ENCODE measurements at places on chromosomes 7 and 10. TPM values are rescaled to one million over a fixed set of nuclear protein-coding genes. Genes with fewer than 3 reads are reported as not detected.

- DNase-seq = no peak
Observed at GRCh38 chr10:2232479-2232878, 495.2 kb upstream of the ADARB2 start.

Gene ENKUR
- total RNA-seq = not detected

- DNase-seq = no peak
Observed at GRCh38 chr10:116873134-116873533, 23.8 kb downstream of the ENO4 start.

DNA sequence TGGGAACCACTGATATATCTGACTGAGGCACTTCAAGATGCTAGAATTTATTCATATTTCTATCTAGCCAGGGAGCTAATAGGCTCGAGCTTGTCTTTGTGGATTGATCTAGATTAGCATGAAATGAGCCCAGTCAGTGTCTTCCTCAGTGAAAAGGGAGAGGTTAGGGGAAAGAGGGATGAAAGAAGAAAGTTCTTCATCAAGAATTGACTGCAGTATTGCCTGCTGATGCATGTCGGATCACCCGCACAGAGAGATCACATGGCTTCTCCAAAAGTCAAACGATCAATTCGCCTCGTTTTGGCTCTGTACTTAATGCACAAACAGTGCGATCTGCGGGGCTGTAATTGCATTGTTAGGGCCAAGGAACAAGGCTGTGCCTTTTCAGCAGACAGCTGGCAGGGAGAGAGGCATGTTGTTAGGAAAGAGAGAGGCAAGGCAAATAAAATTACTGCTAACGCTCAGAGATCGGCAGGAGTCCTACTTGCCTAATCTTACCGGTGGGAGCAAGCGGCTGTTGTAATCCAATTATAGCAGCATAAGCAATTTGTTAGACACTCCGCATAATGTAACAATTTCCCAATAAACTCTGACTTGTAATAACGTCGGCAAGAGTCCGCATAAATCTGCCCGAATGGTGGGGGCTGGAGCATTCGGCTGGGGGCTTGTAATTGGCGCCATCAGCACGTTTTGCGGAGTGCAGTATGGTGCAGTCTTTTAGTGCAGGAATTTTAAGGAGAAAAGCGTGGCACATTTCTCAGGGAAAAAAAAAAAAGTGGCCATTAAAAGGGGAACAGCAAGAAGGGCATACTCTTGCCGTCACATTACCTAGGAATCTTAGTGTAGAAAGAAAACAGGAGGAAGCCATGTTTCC, 102.1 kb downstream of the POLL start:
- no peak for DNase-seq

Gene CREB5
- total RNA-seq = 25.7 TPM

Gene PTF1A
- total RNA-seq = not detected

Gene TEX36
- not detected for total RNA-seq

GRCh38 chr7:20666444-20666843, 51.0 kb downstream of the ABCB5 start:
- DNase-seq = no peak

DNA sequence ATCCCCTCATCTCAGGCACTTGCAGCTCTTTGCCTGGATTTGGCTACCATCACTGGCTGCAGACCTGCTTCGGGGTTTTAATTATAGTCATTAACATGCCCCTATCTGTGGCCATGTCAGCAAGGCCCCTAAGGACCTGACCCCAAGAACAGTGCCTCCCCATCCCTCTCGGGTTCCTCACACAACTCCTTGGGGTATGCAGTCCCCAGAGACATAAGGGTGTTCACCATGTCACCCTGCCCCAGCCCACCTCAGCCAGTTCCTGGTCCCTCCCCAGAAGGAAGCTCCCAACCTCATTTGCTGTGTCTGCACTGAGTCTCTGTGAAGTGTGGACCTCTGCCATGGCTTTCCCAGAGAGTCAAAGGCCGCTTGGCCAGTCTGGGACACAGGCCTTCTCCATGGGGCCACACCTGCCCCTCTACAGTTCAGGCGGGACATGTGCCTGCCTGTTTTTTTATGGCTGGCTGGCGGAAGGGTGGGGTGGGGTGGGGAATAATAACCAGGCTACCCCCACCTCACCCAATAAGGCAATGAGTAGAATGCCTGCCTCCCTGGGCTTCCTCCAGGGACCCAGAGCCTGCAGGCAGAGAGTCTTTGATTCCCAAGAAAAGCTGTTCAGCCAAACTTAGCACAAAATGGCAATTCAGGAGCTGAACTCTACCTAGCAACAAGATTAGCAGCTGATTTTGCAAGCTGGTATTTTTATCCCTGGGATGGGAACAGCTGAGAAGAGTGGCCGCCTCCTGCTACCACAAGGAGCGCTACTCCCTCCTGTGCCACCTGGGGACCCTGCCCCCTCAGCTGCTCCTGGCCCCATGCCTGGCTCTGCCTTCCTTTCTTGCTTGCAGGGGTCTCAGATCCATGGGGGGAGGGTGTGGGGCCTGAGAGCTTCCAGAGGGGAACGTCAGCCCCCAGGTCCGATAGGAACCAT, 23.7 kb upstream of the CAMK2B start:
- DNase-seq = no peak

Gene ELFN1
- 0.23 TPM for total RNA-seq

Gene KMT2E
- total RNA-seq = 46.4 TPM

GRCh38 chr10:31635415-31636065, 293.1 kb downstream of the ARHGAP12 start:
- DNase-seq = no peak

Gene KAZALD1
- 4.5 TPM for total RNA-seq

DNA sequence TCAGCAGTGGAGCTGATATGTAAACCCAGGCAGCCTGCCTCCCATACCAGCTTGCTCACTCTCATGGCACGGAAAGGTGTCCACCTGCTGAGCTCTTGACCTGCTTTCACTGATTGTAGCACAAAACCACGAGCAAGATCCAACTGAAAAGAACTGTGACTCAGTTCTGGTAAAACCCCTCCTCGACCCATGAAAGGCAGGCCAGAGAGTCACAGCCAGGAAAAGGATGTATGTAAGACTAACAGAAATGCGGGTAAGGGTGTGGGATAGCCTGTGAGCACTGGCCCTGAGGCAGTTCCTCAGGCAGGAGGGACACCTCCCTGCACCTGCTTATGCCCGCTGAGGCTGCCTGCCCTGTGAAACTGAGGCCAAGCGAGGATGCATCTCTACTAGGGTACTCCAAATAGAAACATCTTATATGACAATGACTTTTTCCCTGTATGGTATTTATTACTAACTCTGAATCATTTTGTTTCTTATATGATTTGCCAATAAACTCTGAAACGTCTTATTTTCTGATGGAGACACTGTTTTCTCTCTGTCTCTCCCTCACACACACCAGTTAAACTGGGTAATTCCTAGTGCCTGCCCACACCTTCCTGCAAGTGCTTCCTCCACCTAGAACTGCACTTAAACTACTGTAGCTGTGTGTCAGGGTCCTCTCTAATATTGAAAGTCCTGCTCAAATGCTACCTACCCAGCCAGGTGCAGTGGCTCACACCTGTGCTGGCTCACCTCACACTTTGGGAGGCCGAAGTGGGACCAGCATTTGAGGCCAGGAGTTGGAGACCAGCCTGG, 73.3 kb upstream of the GHITM start:
- DNase-seq = no peak

DNA sequence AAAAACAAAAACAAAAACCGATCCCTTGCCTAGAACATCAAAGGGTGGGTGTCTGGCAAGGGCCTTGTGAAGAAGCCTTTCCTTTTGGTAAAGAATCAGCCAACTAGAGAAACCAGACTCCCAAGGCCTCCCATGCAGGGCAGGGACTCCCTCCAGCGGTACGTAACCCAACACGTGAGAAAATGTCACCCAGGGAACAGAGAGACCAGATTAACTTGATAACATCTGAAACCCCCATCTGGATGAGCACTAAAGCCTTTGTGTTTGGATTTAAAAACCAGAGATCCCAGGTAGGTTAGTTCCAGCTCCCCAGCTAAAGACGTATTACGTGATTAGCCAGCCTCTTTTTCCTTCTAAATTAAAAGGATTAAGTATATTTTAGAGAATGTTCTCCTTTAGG, 3.0 kb upstream of the HABP2 start:
- DNase-seq = no peak

- DNase-seq = no peak
Observed at GRCh38 chr10:112213098-112213823, 29.7 kb upstream of the GPAM start.

DNA sequence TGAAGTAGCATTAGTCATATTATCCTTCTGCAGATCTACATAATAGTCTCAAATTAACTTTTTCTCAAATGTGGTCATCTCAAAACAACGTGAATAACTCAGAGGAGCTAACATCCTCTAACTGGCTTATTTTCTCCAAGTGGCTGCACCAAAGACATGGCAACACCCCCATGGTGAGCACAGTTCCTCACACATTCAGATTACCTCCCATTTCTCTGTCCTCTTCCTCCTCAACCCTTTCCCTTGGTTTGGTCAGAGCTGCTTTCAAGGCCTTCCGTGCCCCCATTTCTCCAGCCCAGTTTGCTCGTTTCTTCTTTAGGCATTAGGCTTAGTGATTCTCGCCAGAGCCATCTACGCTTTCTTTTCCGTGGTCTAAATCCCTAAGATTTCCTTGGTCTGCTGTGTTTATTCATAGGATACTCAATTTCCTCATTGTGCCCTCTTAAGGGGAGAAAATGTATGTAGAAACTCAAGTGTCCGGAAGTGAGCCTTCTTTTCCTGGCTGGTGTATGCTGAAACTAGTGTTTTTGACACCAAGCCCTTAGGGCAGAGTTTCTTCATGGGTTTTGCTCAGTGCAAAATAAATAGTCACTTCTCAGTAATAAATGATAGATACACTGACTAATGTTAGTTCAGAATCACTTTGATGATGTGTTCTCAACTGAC, 2.6 kb downstream of the MET start:
- DNase-seq = no peak

- no peak for DNase-seq
Observed at GRCh38 chr7:102426268-102427018, 6.9 kb upstream of the ORAI2 start.

GRCh38 chr10:72846238-72846637, 47.3 kb upstream of the OIT3 start:
- DNase-seq = peak; percentile 84

Gene PIK3CG
- 0.23 TPM for total RNA-seq

DNA sequence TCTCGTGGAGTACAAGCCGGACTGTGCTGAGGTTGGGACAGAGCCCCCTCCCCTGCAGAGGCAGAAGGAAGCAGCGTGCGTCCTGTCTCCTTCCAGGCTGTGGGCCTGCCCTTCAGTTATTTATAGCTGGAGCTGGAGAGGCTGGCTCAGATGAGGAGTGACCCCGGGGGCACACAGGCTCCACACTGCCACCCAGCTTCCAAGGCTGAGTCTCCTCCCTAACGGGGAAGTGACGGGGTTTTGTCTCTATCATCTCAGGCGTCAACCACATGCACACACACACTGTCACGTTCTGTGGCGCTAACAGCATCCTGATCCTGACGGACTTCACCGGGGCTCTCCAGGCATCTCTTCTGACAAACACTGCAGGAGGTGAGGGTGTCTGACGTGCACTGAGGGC, 25.4 kb downstream of the AMZ1 start:
- no peak for DNase-seq

- DNase-seq = no peak
Observed at GRCh38 chr10:112395809-112396530, 22.1 kb downstream of the ACSL5 start.

Gene HHEX
- 4.5 TPM for total RNA-seq

Gene CRYGN
- not detected for total RNA-seq

Gene HOXA3
- total RNA-seq = 33.2 TPM

DNA sequence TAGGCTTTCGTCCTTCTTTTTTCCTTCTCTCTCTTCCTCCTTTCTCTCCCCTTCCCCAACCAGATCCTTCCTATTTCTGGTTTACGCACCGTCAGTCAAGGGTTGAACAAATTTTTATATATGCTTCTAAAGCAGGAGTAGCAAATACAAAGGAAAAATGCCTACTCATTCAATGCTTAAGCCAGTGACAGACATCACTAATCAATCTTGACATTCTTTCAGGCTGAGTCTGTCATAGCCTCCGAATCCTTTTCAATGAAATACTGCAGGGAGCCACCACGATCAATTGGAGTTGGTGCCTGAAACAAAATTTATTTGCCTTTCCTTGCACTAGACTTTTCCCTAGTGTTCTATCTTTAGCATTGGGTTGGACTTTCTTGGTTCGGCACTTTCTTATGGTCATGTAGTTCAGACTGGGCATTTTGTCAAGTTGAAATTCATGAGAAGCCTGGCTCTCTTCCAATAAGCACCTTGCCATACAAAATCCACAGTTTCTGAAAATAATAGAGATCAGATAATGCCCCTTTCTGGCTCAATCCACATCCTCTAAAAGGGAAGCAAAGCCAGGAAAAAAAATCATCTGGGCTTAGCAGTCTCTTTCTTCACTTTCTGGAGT, 239.5 kb upstream of the PLXNA4 start:
- DNase-seq = peak; percentile 57

Gene USP54
- 17.2 TPM for total RNA-seq

DNA sequence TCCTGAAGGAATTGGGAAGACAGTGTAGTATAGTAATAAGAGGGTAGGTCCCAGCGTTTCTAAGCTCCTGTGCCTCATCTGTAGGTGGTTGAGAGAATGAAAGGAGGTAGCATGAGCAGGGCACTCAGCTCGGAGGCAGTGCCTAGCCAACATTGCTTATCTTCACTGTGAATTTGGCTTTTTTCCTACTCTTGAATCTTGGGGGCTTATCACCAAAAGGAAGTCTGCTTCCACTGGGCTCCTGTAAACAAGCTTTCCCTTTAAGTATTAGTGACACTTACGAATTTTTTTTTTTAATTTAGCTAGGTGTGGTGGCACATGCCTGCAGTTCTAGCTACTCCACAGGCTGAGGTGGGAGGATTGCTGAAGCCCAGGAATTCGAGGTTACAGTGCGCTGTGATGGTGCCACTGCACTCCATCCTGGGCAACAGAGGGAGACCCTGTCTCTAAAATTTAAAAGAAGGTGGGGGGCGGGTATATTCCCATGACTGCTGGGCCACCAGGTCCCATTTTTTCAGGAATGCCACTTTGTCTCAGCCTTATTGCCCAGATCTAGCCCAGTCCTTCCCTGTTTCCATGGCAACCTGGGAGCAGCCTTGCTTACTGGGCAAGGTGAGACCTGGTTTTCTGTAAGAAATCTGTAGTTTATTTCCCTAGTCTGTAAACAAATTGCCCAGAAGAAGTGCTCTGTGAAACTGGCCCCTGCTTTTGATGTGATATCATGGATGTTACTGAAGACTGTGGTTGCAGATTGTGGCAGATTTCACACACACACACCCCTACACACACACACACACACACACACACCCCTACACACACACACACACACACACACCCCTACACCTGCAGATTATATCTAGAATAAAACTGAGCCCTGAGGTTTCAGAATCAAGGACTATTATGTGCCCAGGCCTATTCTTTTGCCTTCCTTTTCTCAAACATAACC, 19.4 kb downstream of the OGDH start:
- no peak for DNase-seq

Gene GCK
- total RNA-seq = 2.2 TPM

DNA sequence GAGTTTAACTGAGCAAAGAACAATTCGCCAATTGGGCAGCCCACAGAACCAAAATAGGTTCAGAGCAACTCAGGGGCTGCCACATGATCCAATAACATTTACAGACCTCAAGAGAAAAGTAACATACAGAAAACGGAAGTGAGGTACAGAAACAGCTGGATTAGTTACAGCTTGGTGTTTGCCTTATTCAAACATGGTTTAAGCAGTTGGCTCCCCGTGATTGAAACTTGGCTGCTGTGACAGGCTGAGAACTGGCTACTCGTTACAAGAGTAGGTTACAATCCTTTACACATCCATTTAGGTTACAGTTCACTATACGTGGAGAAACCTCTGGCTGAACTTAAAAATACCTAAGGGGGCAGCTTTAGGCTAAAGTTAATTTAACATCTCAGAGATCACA, 673.1 kb upstream of the PHF14 start:
- no peak for DNase-seq

- DNase-seq = no peak
Observed at GRCh38 chr7:150408393-150409299, 29.5 kb downstream of the ZNF775 start.

Gene KCNMA1
- total RNA-seq = 12.5 TPM

Measured in epithelial cell of proximal tubule (primary cell).